Spleen (tissue), 13 donors: ENCODE measurements at places on chromosomes 4 and X.

- DNase-seq, result no peak
Measured at GRCh38 chrX:108304210-108304609, 134.0 kb downstream of the COL4A6 start.

- DNase-seq, result no peak
Measured at GRCh38 chr4:157226601-157227000, 6.1 kb downstream of the GRIA2 start.

DNA sequence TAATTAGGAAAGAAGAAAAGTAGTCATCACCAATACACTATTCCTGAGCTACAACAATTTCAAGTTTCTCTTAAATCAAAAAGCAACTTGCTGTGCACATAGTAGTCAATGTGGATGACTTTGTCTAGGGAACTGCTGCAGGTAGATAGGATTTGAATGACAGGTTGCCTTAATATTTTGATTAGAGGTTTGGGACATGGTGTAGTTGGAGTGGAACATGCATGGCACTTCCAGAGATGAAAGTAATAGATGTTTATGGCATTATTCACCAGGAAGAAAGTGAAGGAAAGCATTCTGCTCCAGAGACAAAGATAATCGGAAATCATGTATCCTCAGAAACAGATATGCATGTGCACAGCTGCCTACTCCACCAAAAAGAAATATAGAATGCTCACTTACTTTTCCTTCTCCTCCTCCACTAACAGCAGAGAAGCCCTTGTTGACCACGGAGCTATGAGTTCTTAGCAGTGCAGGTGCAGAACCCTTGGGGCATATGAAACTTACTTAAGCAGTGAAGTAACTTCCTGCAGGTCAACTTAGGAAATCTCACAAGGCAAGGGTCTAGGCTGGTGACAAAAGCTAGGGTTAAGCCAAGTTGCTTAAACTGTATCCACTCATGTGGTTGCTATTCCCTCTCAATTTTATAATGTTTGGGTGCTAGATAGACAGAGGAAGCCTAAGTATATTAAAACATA is 390.8 kb downstream of the HNRNPD start:
- no peak for DNase-seq

- DNase-seq, result peak; percentile 86
Measured at GRCh38 chrX:136147315-136147901, at the start of gene FHL1. FHL1 (plus strand) TSS chrX:136147533.

GRCh38 chrX:94178145-94178788 is 504.3 kb downstream of the FAM133A start:
- DNase-seq, result no peak

DNA sequence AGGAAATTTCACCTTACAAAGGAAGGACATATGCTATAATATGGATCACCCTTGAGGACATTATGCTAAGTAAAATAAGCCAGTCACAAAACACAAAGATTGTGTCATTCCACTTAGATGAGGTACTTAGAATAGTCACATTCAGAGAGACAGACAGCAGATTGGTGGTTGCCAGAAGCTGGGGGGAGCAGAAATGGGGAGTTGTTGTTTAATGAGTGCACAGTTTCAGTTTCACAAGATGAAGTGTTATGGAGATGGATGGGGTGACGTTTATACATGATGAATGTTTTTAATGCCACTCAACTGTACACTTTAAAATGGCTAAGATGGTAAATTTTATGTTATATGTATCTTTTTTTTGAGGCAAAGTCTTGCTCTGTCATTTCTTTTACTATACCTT is 14.8 kb upstream of the SPON2 start:
- DNase-seq, result no peak

DNA sequence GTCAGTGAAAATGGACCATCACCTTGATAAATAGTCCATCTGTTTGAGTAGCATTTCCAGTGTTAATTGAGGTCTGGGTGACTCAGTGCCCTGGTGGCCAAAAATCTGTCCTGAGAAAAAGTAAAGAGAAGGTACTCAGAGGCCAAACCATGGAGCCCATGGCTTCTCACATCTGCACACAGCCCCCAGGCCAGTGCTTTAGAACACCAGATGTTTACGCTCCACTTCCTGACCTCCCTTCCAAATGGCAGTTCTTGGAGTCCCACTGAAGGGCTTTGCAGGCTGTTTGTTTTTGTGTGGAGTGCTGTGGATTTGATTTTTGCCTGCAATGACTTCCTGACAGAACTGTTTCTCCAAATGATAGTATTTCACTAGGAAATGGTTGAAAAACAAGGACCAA is 60.2 kb upstream of the GPC4 start:
- DNase-seq, result no peak

- DNase-seq, result no peak
Measured at GRCh38 chr4:176927664-176928063, 134.9 kb upstream of the VEGFC start.

DNA sequence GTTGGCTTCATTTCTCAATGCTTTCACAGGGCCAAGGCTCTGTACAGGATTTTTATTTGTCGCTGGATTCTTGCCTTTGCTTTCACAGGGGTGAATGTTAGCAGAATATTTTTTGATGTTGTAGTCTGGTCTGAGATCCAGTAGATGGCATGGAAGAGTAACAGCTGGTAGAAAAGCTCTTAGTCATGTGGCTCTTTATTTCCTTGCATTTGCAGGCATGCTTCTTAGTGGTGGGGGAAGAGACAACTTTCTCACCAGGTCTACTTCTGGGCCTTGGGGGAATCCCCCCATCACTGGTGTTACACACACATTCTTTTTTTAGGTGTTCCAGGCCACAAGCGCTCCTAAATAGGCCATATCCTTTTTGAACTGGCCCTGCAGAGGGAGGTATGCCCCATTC is 58.2 kb upstream of the DKK2 start:
- peak; percentile 15 for DNase-seq

DNA sequence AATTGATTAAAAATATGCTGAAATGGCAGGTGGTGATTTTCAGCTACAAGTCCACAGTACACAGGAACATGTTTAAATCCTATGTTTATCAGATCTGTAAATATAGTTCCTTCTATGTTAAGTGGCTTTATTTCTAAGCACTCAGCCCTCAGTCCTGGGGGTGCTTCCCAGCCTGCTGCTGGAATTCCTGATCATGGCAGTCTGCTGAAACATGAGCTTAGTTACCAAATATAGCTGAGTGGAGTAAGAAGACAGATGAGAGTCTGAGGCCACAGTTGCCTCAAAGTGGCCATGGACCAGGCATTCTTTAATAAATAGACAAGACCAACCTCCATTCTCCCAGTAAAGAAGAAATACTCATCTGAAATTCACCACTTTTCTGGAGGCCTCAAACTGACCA is 17.1 kb upstream of the DDX60 start:
- DNase-seq, result no peak

DNA sequence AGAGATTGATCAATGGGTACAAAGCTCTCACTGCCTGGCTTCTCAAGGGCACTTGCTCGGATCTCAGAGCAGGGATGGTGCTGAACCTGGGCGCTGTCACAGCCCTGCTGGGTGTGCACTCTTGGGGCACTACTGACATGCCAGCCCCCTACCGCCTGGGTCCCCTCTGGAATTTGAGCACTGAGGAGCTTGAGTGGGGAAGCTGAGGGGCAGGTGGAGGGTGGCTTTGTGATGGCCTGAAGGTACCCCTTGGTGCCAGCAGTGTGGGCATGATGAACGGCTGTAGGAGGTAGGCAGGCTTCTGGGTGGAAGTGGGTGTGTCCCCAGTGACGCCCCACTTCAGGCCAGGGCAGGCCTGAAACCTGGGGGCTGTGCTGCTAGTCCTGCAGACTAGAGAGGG is 379.1 kb upstream of the GRID2 start:
- DNase-seq, result peak; percentile 64
